GM13977 (cell line): ENCODE measurements at places on chromosomes 16 and 17.

DNA sequence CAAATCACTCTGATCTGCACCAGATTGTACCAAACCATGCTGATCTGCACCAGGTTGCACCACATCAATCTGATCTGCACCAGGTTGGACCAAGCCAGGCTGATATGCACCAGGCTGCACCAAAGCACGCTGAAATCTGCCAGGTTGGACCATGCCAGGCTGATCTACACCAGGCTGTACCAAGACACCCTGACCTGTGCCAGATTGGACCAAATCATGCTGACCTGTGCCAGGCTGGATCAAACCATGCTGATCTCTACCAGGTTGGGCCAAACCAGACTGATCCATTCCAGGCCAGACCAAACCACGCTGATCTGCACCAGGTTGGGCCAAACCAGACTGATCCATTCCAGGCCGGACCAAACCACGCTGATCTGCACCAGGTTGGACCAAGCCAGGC, 15.5 kb downstream of the QRICH2 start:
- DNase-seq = no peak

- peak; percentile 79 for DNase-seq
These were observed 9.9 kb downstream of the CMTM2 start for GRCh38 chr16:66588981-66589713.

- DNase-seq = no peak
These were observed 14.9 kb upstream of the DDX19A start for GRCh38 chr16:70331588-70332358.

DNA sequence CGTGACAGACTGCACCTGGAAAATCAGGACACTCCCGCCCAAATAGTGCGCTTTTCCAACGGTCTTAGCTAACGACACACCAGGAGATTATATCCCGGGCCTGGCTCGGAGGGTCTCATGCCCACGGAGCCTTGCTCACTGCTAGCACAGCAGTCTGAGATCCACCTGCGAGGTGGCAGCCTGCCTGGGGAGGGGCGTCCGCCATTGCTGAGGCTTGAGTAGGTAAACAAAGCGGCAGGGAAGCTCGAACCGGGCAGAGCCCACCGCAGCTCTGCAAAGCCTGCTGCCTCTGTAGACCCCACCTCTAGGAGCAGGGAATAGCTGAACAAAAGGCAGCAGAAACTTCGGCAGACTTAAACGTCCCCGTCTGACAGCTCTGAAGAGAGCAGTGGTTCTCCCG, 5.1 kb downstream of the GALNS start:
- no peak for DNase-seq

DNA sequence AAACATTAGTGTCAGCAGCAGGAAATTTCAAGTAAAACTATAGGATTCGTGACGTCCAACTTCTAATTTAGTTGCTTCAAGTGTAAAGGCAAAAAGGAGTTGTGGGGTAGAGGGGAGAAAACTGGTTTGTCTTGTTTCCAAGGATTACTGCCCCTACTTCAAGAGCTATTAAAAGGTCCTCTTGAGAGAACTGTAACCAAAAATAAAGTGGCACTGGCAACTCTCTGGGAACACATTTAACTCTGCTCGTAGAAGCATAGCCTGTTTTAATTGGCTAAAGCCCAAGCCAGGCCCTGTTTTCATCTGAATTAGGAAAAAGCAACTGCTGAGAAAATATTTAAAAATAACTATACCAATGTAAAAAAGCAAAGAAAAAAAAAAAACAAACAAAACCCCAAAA, 51.8 kb upstream of the AKAP1 start:
- DNase-seq = no peak

- DNase-seq = no peak
These were observed 12.4 kb downstream of the CSF3 start for GRCh38 chr17:40027614-40028012.

DNA sequence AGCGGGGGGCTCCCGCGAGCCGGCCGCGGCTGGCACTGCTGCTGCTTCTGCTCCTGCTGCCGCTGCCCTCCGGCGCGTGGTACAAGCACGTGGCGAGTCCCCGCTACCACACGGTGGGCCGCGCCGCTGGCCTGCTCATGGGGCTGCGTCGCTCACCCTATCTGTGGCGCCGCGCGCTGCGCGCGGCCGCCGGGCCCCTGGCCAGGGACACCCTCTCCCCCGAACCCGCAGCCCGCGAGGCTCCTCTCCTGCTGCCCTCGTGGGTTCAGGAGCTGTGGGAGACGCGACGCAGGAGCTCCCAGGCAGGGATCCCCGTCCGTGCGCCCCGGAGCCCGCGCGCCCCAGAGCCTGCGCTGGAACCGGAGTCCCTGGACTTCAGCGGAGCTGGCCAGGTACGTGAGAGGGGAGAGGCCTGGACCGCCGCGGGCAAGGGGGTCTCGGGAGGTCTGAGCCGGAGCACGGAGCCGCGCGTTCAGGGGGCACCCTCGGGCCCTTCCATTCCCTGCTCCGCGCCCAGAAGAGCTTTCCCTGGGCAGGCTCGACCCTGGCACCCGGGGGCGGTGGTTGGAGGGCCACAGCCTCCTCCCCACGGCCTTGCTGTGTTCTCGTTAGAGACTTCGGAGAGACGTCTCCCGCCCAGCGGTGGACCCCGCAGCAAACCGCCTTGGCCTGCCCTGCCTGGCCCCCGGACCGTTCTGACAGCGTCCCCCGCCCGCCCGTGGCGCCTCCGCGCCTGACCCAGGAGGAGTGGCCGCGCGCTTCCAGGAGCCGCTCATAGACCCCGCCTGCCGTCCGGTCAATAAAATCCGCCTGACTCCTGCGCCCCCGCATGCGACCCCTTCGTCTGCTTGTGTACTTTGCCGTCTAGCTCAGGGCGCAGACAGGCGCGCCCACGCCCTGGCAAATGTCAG, 591 bp downstream of the NPW start:
- no peak for DNase-seq

GRCh38 chr17:41666708-41667279, 21.9 kb upstream of the EIF1 start:
- DNase-seq = peak; percentile 86

DNA sequence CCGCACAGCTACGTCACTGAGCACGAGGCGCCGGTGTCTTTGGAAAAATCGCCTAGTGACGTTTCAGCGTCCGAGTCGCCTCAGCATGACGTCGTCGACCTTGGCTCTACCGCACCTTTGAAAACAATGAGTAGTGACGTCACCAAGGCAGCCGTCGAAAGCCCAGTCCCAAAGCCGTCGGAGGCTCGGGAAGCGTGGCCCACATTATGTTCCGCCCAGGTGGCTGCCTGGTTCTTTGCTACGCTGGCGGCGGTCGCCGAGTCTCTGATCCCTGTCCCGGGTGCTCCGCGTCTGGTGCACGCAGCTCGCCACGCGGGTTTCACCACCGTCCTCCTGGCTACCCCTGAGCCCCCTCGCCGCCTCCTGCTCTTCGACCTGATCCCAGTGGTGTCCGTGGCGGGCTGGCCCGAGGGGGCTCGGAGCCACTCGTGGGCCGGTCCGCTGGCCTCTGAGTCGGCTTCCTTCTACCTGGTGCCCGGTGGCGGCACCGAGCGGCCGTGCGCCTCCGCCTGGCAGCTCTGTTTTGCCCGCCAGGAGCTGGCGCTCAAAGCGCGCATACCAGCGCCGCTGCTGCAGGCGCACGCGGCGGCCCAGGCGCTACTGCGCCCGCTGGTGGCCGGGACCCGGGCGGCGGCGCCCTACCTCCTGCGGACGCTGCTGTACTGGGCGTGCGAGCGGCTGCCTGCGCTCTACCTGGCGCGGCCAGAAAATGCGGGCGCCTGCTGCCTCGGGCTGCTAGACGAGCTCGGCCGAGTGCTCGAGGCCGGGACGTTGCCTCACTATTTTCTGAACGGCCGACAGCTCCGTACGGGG, 1.5 kb downstream of the TMEM102 start:
- DNase-seq = peak; percentile 78

DNA sequence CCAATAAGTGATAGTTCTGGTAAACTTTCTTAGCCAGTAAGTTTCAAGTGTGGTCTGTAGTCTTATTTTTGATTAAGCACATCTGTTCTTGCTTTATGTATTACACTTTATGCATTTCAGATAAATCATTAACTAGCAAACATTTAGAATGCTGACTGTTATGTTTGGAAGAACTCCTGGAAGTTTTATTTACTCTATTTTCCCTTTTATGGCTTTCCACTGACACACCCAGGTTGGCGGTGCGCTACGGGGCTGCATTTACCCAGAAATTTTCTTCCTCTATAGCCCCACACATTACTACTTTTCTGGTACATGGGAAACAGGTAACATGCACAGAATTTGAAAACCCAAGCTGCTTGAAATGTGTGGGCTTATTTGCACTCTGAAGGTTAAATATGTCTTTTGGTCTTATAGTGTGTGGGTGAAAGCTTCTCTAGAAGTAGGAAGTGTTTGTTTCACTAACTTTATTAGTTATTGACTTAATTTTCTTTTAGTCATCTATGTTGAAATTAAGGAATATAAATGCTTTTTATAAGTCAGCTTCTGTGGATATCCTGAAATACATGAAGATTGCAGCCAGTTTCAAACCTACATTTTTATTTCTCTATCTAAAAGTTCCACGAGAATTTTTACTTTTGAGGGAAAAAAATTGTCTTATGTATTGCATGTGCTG, 203.7 kb downstream of the PHKB start:
- no peak for DNase-seq

GRCh38 chr17:16297367-16298139, 55.7 kb downstream of the CENPV start:
- no peak for DNase-seq

DNA sequence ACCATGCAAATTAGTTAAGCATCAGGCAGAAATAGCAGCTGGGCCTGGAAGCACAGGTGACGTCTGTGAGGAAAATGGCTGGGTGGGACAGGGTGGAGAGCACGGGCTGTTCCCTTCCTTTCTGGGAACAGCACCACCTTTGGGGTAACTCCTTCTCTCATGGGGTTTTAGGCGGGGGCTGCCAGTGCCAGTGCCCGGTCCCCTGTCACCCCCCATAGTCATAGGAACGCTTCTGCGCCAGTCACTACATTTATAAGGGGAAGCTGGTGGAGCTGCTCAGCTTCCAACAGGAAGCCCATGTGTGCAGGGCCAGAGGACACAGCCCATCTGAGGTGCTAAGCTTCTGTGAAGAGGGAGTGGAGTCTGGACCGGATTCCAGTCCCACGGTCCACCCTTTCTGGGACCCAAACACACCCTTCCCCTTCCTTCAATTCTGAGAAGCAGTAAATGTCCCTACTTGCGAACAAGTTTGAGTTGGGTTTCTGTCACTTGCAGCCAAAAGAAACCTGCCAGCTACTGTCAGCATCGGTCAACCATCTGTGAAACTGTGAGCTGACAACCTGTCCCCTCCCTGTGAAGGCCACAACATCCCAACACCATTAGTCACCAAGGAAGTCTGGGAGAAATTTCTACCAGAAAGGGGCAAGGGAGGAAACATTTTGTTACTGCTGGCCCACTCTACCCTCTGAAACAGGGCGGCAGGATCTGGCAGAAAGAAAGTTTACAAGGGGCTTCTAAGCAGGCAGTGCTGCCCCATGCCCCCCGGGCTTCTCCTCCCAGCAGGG, 86.0 kb upstream of the AMZ2 start:
- DNase-seq = no peak

DNA sequence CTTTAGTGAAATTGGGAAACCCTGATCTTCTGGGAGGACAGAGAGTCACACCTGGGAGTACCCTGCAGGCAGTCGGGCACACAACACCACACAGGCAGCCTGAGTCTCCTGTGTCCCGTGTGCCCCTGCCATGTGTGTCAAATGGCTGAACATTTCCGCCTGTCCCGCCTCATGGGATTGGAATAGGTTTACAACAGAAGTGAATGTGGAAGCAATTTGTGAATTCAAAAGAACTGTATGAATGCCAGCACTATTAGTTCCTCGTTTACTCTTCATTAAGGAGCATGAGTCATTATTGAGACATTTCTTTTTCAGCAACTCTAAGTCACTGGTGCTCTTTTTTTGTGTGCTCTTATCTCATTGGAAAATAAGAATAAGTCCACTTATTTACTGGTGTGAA, 226.5 kb downstream of the PMP22 start:
- no peak for DNase-seq

DNA sequence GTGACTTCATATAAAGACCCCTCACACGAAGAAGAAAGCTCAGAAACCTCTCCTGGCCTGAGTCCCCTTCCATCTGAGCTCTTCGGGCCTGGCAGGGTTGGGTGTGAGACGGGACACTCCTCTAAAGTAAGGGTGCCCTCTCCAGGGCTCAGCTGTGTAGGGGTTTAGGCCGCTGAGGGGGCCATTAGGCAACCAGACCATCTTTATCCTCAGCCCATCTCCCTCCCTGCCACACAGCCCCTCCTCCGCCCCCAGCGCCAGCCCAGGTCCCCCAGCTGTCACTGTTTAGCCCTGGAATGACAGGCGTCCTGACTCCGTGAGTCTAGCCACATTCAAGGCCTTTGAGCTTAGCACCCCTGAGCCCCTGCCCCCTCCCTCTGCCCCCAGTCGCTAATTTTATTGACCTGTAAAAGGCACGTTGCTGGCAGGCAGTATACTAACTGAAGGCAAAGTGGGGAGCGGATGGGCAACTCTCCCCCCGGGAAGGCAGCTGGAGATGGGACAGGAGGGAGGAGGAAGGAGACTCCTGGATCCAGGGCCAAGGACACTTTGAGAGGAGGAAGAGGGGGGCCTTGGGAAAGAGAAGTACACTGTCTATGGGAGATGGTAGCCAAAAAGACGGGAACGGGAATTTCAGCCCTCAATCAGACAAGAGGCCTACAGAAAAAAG, 592 bp upstream of the ZNF385C start:
- no peak for DNase-seq

- no peak for DNase-seq
These were observed 51.8 kb downstream of the LMF1 start for GRCh38 chr16:918741-919657.

DNA sequence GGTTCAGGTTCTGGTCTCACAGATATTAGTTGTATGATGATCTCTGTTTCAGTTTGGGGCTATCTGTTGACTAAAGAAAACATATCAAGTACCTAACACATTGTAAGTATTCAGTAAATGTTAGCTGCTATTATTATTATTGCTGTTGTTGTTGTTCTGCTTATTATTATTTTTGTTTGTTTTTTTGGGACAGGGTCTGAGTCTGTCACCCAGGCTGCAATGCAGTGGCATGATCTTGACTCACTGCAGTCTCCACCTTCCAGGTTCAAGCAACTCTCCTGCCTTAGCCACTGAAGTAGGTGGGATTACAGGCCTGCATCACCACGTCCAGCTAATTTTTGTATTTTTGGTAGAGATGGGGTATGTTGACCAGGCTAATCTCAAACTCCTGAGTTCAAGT, 44.5 kb downstream of the ARHGAP17 start:
- no peak for DNase-seq

DNA sequence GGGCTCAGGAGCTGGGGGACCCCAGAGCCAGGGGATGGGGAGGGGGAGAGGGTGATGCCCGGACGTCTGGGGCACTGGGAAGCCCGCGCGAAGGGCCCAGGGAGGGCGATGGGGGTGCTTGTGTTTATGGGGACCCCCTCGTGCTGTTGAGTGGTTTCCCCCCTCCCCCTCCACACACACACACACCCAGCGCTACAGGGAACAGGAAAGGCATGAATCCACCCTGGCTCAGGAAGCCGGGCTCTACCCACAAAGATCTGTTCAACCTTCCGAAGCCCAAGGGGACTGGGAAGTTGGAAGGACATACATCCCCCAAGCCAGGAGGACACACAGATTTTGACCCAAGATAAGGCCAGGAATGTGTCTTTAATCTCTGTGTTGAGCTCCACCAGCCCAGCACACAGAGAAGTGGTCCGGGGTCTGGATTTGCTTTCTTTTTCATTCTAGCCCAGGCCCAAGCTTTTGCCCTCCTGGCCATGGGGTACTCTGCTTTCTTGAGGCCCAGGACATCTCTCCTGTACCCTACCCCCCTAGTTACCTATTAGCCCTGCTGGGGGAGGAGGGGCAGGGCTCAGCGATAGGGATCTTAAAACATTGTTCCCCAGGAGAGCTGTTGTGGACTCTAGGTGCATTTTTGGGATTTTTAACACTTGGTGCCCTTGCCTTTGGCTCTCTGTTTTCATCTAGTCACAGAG, 1.2 kb downstream of the UBALD2 start:
- DNase-seq = no peak
